ENCODE measurements at places on chromosomes 13 and 19. TPM values are rescaled to one million over a fixed set of nuclear protein-coding genes. Genes with fewer than 3 reads are reported as not detected.

Gene THSD1
- total RNA-seq, result not detected

- peak overlapping the region; percentile 16 for H3K27ac ChIP-seq
- H3K36me3 ChIP-seq, result no peaks in the 10 kb centered on the region
- H3K4me1 ChIP-seq, result peaks cover 32% of the 10 kb centered on the region
- H3K4me3 ChIP-seq, result no peak overlapping the region
- peaks cover 14% of the 10 kb centered on the region for H3K27me3 ChIP-seq
Observed at GRCh38 chr13:110338441-110339101, 31.5 kb downstream of the COL4A2 start.

DNA sequence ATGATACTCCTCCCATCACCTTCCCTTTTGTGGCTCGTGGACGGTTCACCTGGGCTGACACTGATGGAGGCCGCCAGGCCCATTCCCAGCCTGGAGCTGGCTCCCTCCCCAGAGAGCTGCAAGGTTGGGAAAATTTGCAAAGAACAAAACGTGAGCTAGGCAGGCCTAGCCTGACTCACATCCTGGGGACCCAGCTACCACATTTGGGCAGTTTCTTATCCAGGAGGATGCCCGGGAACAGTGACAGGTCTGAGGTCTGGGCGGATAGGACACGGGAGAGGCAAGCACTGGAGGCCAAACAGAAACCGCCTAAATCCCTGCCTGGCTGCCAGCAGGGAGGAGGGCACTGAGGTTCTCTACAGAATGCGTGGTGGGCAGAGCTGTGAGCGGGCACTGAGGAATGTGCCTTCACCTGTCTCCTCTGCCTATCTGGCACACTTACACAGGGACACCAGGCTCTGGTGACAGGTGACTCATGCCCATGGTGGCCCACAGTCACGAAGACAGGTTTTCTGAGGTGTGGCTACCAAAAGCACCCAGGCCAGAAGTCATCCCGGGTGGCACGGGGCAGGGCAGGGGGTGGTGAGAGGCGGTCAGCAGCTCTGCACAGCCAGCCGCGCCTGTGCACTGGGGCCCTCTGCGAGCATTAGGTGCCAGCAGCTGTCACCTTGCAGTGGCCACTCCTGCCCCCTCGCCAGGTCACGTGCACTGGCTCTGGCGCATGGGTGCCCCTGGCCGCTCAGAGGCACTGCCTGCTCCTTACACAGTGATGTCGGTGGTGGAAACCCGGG lies 23.2 kb downstream of the SH3GL1 start:
- no peak for DNase-seq
- peak overlapping the region; percentile 63 for H3K27ac ChIP-seq
- H3K4me1 ChIP-seq, result peaks cover 65% of the 10 kb centered on the region
- H3K4me3 ChIP-seq, result no peak overlapping the region
- no peaks in the 10 kb centered on the region for H3K36me3 ChIP-seq

GRCh38 chr19:19321141-19321577 lies 530 bp downstream of the MAU2 start:
- H3K27me3 ChIP-seq, result no peaks in the 10 kb centered on the region
- peaks cover 28% of the 10 kb centered on the region for H3K36me3 ChIP-seq
- H3K4me1 ChIP-seq, result peaks cover 48% of the 10 kb centered on the region
- DNase-seq, result peak; percentile 20
- peak overlapping the region; percentile 93 for H3K4me3 ChIP-seq
- H3K27ac ChIP-seq, result peak overlapping the region; percentile 99

DNA sequence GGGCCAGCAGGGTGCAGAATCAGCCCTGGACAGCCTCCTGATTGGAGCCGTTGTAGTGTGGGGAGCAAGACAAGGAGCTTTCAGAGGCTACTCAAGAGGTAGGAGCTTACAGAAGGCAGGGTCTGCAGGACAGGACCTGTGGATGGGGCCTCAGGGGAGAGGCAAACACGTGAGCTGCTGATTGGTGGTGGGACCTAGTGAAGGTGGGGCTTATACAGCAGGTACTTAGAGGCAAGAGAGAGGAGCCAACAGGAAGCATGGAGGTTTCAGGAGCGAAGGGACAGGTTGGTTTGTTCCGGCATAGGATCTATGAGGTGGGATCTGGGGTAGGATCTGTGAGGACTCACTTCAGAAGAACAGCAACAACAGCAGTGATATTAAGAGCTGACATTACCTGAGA lies 32.4 kb downstream of the ZSWIM4 start:
- no peaks in the 10 kb centered on the region for H3K4me1 ChIP-seq
- peak overlapping the region; percentile 0 for H3K27ac ChIP-seq
- no peak overlapping the region for H3K4me3 ChIP-seq
- H3K27me3 ChIP-seq, result no peaks in the 10 kb centered on the region

- no peaks in the 10 kb centered on the region for H3K4me1 ChIP-seq
- H3K27me3 ChIP-seq, result peaks cover 5% of the 10 kb centered on the region
- no peak for DNase-seq
- H3K27ac ChIP-seq, result no peak overlapping the region
Observed at GRCh38 chr19:32252333-32252669, 93.1 kb upstream of the ZNF507 start.

DNA sequence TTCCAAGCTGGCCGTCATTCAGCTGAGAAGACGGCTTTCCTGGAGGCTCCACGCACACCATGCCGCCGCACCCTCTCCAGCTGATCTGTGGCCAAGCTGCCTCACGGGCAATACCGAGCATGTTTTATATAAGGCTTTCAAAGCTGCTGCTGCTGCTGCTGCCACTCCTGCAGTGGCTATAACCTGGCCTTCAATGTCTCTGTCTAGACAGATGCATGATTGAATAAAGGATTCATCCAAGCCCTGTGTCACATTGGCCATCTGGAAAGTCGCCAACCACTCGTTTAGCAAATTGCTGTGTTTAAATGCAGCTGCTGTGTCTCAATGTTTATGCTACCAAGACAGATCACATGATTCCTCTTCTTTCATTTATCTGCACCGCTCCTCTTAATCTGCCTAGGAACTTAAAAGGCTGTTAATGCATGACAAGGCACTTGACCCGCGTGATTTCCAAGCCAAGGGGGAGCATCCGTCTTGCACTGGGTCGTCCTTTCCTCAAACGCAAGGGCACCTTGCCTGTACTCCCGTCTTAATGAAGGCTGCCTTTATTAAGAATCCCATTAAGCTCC lies 114.3 kb downstream of the TEX26 start:
- no peak overlapping the region for H3K27ac ChIP-seq
- peaks cover 6% of the 10 kb centered on the region for H3K27me3 ChIP-seq
- H3K4me3 ChIP-seq, result no peak overlapping the region
- peaks cover 45% of the 10 kb centered on the region for H3K4me1 ChIP-seq
- H3K36me3 ChIP-seq, result no peaks in the 10 kb centered on the region
- DNase-seq, result no peak

DNA sequence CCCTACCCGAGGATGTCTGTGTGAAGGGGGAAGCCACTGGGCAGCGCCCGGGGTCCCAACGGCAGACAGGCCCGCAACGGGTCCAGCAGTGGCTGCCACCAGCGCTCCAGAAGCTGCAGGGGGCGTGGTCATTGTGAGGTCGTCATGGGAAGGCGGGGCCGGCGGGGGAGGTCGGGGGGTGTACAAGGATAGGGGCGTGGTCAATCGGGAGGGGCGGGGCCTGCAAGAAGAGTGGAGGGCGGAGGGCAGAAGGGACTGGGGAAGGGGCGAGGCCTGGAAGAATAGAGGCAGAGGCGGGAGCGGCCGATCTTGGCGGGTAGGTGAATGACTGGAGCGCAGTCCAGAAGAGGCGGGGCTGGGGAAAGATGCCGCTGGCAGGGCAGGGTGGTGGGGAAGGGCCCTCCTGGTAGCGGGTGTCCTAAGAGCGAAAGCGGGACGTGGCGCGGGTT lies 4.4 kb downstream of the FUZ start:
- peak; percentile 92 for DNase-seq
- peak overlapping the region; percentile 74 for H3K4me3 ChIP-seq
- peaks cover 4% of the 10 kb centered on the region for H3K36me3 ChIP-seq
- H3K4me1 ChIP-seq, result peaks cover 35% of the 10 kb centered on the region

DNA sequence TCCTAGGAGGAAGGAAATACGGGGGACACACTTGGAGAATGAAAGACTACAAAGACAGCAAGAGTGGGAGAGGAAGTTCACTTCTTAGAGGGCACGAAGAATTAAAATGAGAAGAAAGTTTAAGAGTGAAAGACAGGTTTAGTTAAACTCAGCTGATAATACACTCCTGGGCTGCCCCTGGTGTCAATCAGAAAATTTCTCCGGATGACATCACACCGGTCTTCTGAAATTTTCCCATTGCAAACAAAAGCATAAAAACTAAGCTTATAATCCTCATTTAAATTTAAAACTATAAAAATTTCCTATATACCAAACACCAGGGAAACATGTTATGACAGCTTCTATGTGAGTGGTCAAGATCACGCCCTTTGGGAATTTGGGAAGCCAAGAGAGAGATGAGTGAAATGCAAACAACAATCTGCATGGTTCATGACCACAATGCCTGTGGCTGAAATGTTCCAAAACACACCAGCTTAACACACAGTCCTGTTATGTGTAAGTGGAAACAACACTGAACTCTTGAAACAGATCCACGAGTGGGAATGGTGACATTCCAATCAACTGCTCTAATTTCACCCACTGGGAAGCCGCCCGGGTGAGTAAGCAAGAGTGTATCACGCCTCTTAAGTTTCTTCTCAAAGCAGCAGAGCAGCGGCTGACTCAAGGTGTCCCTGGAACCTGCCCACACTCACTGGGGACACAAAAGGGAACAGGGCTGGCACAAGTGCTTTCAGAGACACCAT lies 49.0 kb downstream of the BRD4 start:
- H3K4me3 ChIP-seq, result no peak overlapping the region
- peak overlapping the region; percentile 55 for H3K27ac ChIP-seq
- no peaks in the 10 kb centered on the region for H3K36me3 ChIP-seq
- no peaks in the 10 kb centered on the region for H3K27me3 ChIP-seq
- DNase-seq, result peak; percentile 48

- no peak for DNase-seq
- H3K4me3 ChIP-seq, result no peak overlapping the region
- H3K4me1 ChIP-seq, result peaks cover 16% of the 10 kb centered on the region
- H3K27me3 ChIP-seq, result peaks cover 49% of the 10 kb centered on the region
Observed at GRCh38 chr13:106532111-106532929, 3.1 kb downstream of the EFNB2 start.

- H3K27ac ChIP-seq, result no peak overlapping the region
- no peak for DNase-seq
- H3K27me3 ChIP-seq, result no peaks in the 10 kb centered on the region
- no peaks in the 10 kb centered on the region for H3K36me3 ChIP-seq
- H3K4me1 ChIP-seq, result peaks cover 5% of the 10 kb centered on the region
Observed at GRCh38 chr13:28623782-28624706, 34.9 kb upstream of the POMP start.

- H3K27me3 ChIP-seq, result peaks cover 50% of the 10 kb centered on the region
- H3K4me1 ChIP-seq, result peaks cover 13% of the 10 kb centered on the region
- peak overlapping the region; percentile 58 for H3K4me3 ChIP-seq
- no peaks in the 10 kb centered on the region for H3K36me3 ChIP-seq
- no peak overlapping the region for H3K27ac ChIP-seq
Observed at GRCh38 chr13:20193907-20194631, 1.3 kb upstream of the GJB2 start.

DNA sequence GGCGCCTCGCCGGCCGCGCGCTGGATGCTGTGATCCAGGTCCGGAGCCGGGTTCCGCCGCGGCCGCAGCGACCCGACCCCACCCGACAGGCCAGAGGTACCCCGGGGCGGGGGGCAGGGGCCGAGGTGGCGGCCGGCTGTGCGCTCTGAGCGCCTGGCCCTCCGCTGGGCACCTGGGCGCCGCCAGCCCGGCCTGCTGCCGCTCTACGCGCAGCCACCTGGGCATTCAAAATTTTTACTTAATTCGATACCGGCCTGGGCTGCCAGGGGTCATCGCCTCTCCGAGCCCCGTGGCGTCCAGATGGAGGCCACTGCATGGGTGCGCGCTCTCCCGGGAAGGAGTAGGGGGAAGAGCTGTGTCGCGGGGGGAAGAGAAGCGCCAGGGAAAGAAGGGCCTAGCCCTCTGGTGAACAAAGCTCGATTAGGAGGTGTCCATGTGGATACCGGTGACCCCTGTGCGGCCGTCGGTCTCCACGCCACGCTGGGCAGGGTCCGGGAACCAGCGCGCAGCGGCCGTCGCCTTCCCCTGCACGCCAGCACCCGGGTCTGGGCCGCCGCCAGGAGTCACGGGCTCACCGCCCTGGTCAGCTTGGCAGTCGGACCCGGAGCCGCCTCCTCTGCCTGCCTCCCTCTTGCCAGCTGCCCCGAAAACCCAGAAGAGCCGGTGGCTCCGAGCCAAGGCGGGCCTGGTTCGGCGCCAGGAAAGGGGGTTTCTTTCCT lies 666 bp downstream of the BIVM start:
- H3K4me3 ChIP-seq, result peak overlapping the region; percentile 93
- H3K27ac ChIP-seq, result no peak overlapping the region

GRCh38 chr19:38283271-38283670 lies 18.9 kb downstream of the SPINT2 start:
- no peak for DNase-seq
- H3K27me3 ChIP-seq, result no peaks in the 10 kb centered on the region
- no peak overlapping the region for H3K27ac ChIP-seq
- peaks cover 2% of the 10 kb centered on the region for H3K36me3 ChIP-seq

Gene PLK5
- not detected for total RNA-seq

DNA sequence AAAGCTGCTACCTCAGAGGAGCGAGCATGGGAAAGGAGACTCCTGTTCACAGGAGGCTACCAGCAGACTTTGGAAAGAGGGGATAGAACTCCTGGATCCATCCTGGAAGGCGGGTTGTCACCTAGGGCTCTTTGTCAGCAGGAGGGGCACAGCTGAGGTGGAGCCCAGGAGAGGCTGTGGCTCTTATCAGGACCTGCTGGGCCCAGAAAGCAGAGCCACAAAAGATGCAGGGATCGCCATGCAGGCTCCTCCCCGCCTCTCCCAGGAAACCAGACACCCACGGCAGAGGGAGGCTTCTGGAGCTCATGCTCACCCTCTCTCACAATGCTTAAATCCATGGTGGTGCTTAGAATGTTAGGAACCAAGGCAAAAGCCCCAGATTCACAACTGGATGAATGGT lies 994.2 kb downstream of the UQCRFS1 start:
- H3K36me3 ChIP-seq, result no peaks in the 10 kb centered on the region
- DNase-seq, result no peak
- no peak overlapping the region for H3K27ac ChIP-seq
- no peaks in the 10 kb centered on the region for H3K27me3 ChIP-seq

DNA sequence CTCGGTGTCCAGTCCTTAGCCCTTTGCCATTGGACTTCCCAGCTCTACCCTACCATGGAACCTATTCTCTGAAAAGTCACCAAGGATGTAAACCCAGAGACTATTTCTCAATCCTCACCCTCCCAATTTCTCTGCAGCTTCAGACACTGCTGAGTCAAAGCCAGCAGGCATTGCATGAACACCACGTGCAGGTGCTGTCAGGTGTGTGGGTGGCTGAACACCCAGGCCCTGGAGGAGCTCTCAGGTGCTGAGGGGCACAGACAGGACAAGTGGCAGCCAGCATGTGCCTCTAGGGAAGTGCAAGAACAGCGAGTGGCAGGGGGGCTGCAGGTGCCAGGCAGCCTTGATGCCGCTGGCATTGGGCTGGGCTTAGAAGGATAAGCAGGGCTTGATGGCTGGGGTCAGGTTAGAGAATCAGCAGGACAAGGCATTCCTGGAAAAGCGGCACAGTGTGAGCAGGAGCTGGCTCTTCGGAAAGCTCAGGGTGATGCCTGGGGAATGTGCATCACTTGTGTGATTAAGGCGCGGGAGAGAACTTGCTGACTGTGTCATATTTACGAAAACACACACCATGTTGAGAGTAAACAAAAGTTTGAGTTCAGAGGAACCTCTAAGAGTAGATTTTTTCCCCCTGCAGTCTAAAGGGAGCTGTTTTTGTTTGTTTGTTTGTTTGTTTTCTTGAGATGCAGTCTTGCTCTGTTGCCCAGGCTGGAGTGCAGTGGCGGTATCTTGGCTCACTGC lies 83.8 kb downstream of the LNX2 start:
- DNase-seq, result no peak
- H3K36me3 ChIP-seq, result no peaks in the 10 kb centered on the region
- no peak overlapping the region for H3K4me3 ChIP-seq
- H3K4me1 ChIP-seq, result peaks cover 8% of the 10 kb centered on the region

Gene DCT
- total RNA-seq, result not detected

- peaks cover 45% of the 10 kb centered on the region for H3K27me3 ChIP-seq
- no peak overlapping the region for H3K27ac ChIP-seq
- H3K4me1 ChIP-seq, result peaks cover 9% of the 10 kb centered on the region
- no peak overlapping the region for H3K4me3 ChIP-seq
Observed at GRCh38 chr13:98141091-98141490, 1.8 kb upstream of the FARP1 start.

Data from activated naive CD4-positive, alpha-beta T cell treated with anti-CD3 and anti-CD28 coated beads for 36 hours (primary cell).